CD8-positive, alpha-beta memory T cell (primary cell): ENCODE measurements at places on chromosomes 11 and 22.

GRCh38 chr11:117187007-117187406 is 8.5 kb downstream of the SIDT2 start:
- no peak for DNase-seq

GRCh38 chr11:44611687-44612434 is 46.4 kb downstream of the CD82 start:
- DNase-seq = peak; percentile 92

DNA sequence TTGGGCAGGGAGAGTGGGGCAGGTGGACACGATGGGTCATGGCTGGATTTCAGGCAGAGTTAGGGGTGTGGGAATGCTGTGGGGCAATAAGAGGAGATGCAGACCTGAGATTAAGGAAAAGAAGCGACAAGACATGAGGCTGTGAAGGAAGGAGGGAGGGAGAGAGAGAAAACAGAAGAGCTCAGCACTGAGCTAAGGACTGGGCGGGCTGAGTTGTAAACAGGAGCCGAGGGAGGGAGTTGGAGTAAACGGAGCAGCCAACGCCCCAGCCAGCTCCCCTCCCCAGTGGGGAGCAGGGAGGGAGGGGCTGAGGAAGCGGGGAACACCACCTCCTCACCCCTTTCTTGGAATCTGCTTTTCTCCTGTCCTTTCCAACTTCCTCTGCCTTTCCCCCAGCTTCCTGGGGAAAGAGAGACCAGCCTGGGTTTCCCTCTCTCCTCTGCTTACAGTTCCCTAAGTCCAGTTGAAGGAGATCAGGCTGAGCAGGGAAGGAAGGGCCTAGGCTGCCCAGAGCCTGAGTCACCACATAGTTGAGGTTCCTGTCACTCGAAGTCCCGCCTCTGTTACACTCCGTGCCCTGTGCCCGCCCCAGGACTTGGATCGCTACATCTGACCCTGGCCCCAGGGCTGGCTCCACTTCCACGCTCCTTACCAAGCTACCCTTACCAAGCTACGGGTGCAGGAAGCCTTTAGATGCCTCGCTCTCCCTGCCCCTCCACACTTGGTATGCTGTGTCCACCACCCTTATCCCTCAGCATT is 6.7 kb upstream of the AHNAK start:
- DNase-seq = peak; percentile 56

GRCh38 chr22:37496651-37497050 is 10.5 kb upstream of the MFNG start:
- no peak for DNase-seq

GRCh38 chr11:13009476-13009920 is 382 bp downstream of the RASSF10 start:
- DNase-seq = no peak

DNA sequence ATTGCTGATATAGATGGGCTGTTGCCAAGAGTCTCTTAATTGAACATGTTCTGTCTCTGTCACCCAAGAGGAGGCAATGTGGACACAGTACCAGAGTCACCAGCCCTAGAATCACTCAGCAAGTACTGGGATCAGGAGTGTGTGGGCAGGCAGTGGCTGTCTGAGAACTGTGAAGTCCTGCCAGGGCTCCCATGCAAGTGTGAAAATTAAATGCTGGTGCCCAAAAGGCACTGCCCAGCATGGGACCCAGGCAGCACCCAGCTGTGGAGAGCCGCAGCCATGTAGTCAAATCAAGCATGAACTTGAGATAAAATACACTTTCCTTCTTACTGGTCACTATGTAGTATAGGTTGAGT is 19.9 kb downstream of the HIRA start:
- no peak for DNase-seq

DNA sequence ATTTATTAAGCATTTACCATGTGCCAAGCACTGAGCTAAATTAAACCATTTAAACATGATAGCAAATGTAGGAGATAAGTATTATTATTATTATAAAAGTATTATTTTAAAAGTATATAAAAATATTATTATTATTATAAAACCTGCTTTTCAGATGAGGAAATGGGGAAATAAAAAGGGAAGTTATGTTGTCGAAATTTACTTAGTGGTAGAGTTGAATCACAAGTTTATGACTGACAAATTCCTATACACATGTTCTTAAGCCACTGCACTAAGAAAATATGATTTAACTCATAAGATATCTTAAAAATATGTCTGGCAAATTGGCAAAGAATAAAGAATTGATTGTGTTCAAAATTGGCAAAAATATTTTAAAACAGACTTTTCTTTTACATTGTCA is 53.8 kb downstream of the CASP12 start:
- no peak for DNase-seq

DNA sequence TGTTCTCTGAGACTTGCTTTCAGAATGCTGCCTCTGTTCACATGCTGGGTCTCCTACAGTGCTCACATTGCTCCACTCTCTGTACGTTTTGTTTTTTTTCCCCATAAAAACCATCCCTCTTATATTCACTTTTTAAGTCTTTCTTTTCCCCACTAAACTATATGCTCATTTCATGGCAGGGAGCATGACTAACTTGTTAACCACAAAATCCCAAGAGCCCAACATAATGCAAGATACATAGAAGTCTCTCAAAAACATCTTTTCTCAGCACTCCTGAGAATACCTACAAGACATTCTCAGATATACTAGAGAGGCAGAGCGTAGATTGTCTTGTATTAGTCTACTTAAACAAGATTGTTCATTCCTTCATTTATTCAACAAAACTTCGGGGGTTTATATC is 73.3 kb downstream of the FAM76B start:
- DNase-seq = no peak

GRCh38 chr11:111107501-111107900 is 138.0 kb upstream of the POU2AF2 start:
- DNase-seq = no peak

GRCh38 chr22:48919187-48919590 is 908.5 kb downstream of the BRD1 start:
- DNase-seq = no peak

GRCh38 chr11:125784678-125785077 is 3.2 kb upstream of the PATE3 start:
- DNase-seq = no peak

DNA sequence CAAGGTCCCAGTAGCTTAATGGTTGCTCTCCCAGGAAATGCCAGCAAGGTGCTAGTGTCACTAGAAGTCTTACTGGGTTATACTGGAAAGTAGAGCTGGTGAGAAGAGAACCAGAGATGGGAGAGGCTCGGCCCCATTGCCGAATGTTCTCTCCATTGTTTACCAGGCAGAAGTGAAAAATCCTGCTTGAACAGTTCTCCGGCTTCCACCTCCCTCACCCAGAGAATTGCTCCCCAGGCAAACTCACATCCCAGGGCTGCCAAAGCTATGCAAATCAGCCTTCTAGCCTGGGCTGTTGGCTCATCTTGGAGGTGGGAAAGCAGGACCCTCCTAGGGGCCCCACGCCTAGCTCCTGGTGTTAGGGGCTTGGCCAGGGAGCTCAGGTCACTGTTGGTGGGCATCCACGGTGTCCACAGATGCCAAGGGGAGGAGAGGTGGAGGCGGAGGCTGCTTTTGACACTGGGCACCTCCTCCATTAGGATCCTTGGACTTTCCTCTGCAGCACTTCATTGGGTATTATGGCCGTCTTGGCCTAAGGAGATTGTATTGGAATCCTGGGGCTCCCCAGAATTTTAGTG is 20.1 kb downstream of the POU2F3 start:
- DNase-seq = no peak

DNA sequence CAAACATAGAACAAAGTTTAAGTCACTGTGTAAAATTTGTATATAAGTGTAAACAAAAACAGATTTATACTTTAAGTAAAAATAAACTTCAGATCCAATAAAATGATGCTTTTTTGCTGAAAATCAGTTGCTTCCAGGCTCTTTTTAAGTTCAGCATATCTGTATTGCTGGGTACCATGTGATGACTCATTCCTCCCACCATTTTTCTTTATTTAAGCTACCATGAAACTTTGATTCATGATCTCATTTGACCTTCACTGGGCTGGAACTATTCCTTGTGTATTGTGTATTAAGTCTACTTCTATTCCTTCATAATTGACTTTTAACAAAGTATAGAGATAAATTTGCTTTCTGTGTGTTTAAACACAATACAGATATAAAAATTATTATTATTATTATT is 46.3 kb upstream of the RRM1 start:
- DNase-seq = no peak

GRCh38 chr11:72274435-72274834 is 30.5 kb upstream of the PHOX2A start:
- no peak for DNase-seq

GRCh38 chr11:96481204-96481603 is 91.4 kb downstream of the JRKL start:
- no peak for DNase-seq

DNA sequence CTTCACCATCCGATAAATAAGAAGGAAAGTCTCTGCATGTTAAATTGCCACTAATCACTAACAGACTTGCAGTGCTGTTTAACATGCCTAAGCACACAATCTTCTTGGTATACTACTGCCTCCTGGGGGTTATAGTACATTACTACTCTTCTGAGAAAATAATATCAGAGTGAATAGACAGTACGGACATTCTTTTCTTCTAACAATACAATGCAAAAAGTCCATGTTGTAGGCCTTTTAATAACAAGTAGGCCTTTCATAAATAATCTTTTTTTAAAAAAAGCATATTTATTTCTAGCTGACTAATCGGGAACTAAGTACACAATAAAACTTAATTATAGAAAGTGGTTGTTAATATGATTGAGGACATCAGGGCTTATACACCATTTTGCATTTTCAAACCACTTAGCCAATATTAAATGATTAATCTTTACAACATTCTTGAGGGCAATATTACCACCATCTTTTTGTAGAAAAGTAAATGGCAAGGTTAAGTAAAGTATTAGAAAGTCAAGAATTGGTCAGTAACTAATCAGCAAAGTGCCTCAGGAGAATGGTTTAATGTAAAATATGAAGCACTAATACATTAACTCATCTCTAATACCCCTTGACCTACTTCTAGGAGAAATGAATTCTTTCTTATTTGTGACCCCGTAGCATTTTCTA is 84.7 kb downstream of the TTC28 start:
- peak; percentile 13 for DNase-seq

GRCh38 chr11:87493516-87493915 is 455.8 kb downstream of the TMEM135 start:
- no peak for DNase-seq

DNA sequence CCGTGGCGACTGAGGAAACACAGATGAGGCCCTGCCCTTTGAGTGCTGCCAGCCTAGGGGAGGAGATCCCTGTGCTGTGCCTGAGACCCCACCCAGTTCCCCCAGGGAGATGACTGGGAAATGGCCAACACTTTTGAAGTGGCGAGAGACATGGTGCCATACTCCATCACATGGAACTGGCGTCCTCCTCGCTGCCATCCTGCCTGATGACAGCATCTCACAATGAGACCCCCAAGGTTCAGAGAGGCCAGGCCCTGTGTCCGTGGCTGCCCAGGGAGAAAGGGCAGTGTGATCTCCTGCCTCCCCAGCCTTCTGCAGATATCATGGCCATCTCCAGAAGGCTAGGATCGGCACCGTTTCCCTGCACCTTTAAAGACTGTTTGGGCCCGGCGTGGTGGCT is 31.1 kb downstream of the FAM83F start:
- no peak for DNase-seq

DNA sequence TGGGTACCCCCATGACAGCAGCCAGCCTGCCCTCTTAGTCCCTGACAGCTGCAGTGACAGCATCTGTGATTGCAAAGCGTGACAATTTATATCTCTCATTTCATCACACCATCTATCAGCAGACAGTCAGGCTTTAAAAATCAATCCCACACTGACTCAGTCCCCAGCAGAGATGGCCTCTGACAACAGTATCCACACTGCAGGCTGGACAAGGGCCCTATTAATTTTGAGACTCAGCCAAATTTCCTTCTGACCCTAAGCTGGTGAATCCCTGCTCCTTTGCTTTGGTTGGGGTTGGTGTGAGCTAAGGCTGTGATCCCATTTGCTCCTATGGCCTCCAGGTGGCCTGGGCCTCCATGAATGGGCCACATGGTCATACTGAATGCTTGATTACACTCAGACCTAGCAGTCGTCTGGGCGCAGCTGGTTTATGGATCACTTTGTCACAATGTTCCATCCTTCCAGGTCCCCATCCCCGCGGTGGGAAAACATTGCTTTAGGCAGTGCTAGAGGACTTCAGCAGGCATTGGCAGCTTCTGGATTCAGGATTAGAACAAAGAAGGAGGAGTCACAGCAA is 68.2 kb upstream of the B3GAT1 start:
- no peak for DNase-seq

GRCh38 chr11:61910187-61911127 is 6.9 kb downstream of the RAB3IL1 start:
- no peak for DNase-seq

GRCh38 chr22:44889255-44889878 is 120.4 kb downstream of the PHF21B start:
- no peak for DNase-seq

GRCh38 chr22:30212996-30213441 is 33.5 kb downstream of the LIF start:
- DNase-seq = no peak

DNA sequence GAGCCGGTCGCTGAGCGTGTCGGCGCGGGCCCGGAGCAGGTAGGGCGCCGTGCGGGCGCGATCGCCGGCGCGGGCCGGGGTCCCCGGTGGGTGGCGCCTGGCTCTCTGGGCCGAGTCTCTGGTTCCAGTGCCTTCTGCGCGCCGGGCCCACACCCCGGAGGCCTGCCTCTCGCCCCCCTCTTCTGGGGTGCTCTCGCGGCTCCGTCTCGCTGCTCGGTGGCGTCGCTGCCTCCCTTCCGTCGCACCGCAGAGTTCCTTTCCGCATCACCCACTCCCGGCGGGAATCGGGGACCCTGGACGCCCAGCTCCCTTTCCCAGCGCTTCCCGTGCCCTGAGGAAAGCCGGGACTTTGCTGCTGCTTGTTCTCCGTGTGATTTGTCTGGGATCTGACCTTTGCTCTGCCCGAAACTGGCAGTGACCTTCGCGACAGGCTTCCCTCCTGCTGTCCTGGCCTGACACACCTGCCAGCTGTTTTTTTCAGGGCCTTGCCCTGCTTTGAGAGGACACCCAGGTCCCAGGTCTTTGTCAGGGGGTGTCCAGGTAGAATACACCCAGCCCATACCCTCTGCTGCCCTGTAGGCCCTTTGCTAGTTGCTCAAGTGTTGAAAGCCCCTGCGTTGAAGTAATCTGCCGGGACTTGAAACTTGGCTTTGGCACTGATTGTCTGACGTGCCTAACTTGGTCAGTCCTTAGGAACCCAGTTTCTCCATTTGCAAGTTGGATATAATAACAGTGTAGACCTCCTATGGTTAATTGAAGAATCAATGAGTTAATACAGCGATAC is 711 bp downstream of the FDX1 start:
- DNase-seq = no peak

- DNase-seq = no peak
Measured at GRCh38 chr11:63705526-63705925, 24.2 kb downstream of the RTN3 start.

DNA sequence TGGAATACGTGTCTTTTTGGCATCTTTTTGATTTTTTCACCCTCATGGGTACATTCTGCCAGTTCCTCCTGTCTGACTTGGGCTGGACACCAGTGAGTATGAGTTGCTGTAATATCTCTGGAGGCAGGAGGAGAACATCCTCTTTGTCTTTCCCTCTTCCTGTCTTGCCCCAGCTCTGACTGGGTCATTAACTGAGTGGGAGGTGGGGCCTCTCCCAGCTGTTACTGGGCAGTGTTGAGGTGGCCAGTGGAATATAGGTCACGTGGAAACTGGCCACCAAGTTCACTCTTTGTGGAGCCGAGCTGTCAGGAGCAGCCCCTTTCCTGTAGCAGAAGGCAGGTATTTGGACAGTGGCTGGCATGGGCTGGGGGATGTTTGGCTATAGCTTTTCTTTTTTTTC is 2.2 kb downstream of the GLB1L2 start:
- no peak for DNase-seq

- no peak for DNase-seq
Measured at GRCh38 chr11:12806113-12806512, 131.9 kb downstream of the TEAD1 start.

GRCh38 chr11:7941146-7941545 is 362 bp downstream of the OR10A3 start:
- DNase-seq = no peak
